ENCODE measurements at places on chromosomes 12 and 14. TPM values are rescaled to one million over a fixed set of nuclear protein-coding genes. Genes with fewer than 3 reads are reported as not detected.

The PTGES3 gene
- 349 TPM for polyA plus RNA-seq

The NKX2-8 gene
- not detected for polyA plus RNA-seq

The P2RX2 gene
- 1.7 TPM for polyA plus RNA-seq

The KCNK13 gene
- polyA plus RNA-seq, result 0.15 TPM

The MON2 gene
- polyA plus RNA-seq, result 82.1 TPM

The PIP4K2C gene
- polyA plus RNA-seq, result 43.4 TPM

The AGAP2 gene
- polyA plus RNA-seq, result 1.2 TPM

The ULK1 gene
- 26.8 TPM for polyA plus RNA-seq

The MORN3 gene
- polyA plus RNA-seq, result 2.0 TPM

The OTX2 gene
- polyA plus RNA-seq, result not detected

The KRT75 gene
- polyA plus RNA-seq, result not detected

The NEUROD4 gene
- polyA plus RNA-seq, result not detected

The LHX5 gene
- not detected for polyA plus RNA-seq

The MYBPC1 gene
- polyA plus RNA-seq, result not detected

The TCL1A gene
- polyA plus RNA-seq, result 0.68 TPM

The GNB3 gene
- polyA plus RNA-seq, result 13.3 TPM

GRCh38 chr14:52148371-52148770, 79.5 kb upstream of the NID2 start:
- DNase-seq, result no peak

GRCh38 chr14:52089218-52089617, 20.4 kb upstream of the NID2 start:
- no peak for DNase-seq

DNA sequence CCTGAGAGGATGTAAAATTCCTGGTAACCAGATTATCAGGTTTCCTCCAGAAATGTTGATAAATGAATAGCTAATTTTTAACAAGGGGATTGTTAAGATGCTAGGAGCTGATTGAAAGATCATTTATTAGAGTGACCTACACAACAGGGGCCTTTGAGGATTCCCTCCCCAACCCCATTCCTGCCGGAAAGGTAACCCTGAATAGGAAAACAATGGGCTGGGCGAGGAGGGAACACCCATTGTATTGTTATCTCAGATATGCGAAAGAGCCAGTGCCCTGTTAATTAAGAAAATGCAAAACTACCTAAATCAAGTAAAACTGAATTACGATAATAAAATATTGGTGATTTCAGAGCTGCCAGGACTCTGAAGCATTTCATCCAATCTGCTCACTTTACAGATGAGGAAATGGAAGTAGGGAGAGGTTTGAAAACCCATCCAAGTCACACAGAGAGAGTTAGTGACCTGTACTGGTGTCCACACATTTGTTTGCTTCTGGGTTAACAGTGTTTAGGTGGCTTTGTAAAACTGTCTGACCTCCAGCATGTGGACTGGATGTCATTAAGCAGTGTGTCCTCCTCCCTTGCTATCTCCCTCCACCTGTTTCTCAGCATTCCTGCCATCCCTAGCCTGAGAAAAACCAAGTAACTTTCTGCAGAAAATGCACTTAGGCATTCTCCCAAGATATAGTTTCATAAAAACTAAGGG, 214.8 kb downstream of the TTC6 start:
- no peak for DNase-seq

GRCh38 chr12:96070670-96071279, 35.4 kb upstream of the LTA4H start:
- DNase-seq, result no peak

GRCh38 chr12:89890161-89890560, 181.5 kb upstream of the ATP2B1 start:
- DNase-seq, result no peak

DNA sequence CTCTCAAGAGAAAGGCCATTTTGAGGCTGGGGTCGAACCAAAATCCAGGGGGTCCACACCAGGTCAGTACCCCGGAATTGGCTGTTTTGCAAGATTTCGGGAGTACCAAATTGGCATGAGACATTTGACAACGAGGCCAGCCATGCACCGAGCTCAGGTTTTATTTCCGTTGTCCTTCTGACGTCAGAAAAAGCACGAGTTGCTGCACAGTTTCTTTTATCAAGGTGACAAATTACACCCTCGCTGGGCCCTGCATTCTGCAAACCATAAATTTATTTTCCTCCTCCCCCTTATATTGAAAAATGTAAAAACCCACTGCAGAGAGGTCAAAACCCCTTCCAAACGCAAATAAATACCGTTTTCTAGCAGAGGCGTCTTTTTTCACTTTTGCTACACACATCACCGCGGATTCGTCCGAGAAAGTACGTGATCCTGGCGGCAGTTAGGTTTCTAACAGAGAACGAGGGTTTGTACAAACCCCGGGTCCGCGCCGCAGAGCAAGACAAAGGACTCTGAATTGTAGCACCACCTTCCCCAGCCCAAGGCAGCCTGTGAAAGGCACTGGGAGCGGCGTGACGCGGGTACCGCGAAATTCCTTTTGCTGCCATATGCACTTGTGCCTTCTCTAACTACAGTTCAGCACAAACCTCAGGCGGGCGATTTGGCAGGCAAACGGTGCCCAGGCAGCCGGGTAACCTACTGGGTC, 1.8 kb downstream of the SLC38A1 start:
- DNase-seq, result peak; percentile 57

DNA sequence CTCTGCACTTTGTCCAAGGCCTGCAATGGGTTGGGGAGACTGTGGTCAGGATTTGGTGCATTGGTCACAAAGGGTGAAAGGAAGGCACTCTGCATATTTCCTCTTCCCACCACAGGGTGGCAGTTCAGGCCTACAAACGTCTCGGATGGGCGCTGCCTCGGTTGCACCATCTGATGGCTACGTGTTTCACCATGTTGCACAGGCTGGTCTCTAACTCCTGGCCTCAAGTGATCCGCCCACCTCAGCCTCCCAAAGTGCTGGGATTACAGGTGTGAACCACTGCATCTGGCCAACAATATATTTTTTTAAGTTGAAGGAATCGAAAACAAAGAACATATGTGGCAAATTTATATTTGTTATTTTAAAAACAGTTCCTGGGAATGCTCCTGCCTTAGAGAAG, 35.1 kb downstream of the TMBIM6 start:
- peak; percentile 51 for DNase-seq

- DNase-seq, result no peak
Observed at GRCh38 chr12:56299308-56299852, 750 bp downstream of the CS start.

- DNase-seq, result peak; percentile 53
Observed at GRCh38 chr12:124457287-124458219, 109.9 kb downstream of the NCOR2 start.

DNA sequence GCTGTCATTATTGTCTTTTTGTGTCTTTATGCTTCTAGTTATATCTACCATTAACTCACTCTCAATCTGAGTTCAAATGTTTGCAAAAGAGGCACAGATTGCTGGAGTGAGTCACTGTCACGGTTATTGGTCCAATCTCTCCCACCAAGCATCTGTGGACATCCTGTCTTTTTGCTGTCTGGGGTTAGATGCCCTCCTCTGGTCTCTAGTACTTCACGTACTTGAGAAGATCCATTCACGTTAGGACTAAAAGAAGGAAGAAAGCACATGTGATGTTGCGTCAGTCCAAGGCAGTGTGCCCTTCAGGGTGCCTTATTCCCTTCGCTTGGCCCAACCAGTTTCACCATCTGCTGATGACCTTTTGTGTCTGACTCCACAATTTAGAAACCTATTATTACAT, 72.3 kb upstream of the STXBP6 start:
- DNase-seq, result no peak

DNA sequence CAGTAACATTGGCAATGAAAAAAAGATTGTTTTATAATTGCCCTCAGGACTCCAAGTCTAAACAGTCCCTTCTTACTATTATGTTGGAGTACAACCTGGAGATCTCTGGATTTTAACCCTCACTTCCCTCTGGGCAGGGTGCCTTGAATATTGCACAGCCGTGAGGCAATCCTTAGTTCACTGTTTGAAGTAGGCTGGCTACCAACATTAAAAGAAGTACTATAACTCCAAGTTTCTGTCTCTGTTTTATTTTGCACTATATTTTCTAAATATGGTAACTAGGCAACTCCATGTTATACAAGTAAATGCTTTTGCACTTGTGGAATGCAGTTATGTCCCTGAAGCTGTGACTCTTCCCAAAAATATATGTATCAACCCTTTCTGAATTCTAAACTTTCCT, 490.7 kb downstream of the EGLN3 start:
- no peak for DNase-seq

- DNase-seq, result no peak
Observed at GRCh38 chr12:112798048-112798760, 6.7 kb downstream of the RPH3A start.

DNA sequence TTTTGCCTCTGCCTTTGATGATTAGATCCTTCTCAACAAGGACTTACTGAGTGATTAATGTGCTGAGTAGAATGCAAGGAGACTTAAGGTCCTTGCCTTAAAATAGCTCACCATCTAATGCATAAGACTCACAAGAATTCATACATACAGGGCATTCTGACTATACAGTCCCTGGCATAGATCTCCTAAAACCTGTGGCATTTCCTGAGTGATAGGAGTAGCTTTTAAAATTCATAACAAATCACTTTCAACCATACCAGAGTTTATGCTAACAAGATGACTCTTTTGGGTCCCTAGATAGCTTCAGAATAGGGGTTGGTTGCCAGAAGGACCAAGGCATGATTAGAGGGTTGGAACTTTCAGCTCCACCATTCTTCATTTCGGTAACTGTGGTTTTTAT, 48.8 kb downstream of the STXBP6 start:
- DNase-seq, result no peak

- DNase-seq, result no peak
Observed at GRCh38 chr12:100474617-100475016, 951 bp downstream of the NR1H4 start.

GRCh38 chr14:53836551-53836950, 120.1 kb downstream of the BMP4 start:
- DNase-seq, result no peak

DNA sequence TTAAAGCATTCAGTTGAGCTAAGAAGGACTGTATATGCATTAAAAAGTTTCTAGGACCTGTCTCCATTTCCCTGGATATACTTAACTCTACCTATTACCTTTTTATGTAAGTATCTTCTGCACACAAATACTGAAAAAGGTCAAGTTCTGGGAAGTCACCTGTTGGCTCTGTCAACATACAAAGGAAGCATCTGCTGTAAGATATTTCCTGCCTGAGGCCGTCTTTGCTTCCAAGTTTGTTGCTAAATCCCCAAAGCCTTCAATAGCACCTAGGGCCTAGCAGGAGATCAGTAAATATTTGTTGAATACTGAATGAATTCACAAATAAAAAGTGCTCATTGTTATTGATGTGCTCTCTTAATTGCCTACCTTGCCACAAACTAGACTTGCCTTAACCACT, 188.4 kb downstream of the DUSP6 start:
- no peak for DNase-seq

DNA sequence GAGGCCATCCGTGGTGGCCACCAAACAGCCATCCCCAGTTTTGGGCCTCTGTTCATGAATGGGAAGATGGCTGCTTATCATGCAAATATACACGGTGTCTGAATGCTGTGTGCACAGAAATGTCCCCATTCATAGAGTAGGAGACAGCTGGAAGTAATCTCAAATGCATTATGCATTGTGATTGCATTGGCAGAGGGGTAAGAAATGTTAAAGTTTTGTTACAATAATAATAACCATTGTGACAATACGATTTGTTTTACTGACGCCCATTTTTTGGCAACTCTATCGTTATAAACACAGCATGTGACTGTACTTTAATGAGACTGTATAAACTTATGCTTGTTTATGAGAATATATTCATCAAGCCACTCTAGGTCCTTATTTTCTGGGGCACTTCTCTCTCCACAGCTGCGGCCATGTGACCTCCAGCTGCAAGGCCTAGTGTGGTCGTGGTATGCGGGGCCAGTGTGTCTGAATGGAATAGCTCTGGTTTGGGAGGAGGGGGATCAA, 474.3 kb downstream of the VRK1 start:
- DNase-seq, result no peak

DNA sequence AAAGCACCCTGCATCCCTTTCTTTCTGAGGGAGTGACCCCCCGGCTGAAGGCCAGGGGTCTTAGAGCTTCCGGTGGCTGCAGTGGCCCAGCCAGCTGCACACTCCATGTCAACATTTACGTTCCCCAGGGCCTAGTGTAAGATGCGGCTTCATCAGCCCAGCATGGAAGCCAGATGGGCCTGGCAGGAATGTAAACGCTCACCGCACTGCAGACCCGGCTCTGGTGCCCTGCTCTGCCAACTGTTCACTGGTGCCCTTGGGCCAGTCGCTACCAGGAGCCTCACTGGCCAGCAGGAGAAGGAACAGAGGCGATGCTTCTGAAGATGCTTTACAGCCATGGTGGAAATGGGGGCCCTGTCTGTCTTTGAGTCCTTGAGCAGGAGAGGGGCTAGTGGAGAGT, 8.6 kb upstream of the TMEM119 start:
- no peak for DNase-seq

GRCh38 chr14:83133981-83134645, 1600.5 kb upstream of the SEL1L start:
- no peak for DNase-seq

- peak; percentile 14 for DNase-seq
Observed at GRCh38 chr12:4353785-4354208, 25.7 kb downstream of the FGF23 start.

DNA sequence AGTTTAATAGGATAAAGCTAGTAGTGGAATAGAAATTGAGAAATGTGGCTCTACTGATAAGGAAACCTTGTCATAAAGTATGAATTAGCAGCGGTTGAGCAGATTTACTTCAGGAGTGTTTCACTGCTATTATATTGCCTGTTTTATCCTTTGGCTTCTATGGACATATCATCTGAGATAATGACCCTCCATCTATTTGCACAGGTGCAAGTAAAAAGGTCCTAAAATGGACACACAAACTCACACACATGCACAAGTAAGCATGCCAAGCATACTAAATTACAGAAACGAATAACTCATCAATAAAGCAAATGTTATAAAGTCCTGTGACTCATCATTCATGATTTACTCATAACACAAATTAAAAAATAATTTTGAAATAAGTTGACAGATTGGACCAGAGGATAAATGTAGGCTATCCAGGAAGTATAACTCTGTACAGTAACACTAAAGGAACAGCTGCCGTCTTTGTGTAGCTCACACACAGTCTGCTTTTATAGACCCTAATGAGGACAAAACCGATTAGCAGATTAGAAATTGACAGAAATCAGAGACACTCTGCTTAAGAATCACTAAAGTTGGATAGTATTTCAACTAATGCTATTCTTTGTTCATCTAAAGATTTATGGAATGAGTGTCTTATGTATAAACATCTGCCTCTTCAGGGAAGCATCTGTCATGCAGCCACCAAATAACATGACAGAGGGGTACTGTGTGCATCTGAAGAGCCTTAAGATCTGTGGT, 73.9 kb downstream of the SYT1 start:
- no peak for DNase-seq
